ENCODE measurements at places on chromosomes 6 and 20. TPM values are rescaled to one million over a fixed set of nuclear protein-coding genes. Genes with fewer than 3 reads are reported as not detected.

TTK gene
- 11.9 TPM for total RNA-seq

SIRPG gene
- not detected for total RNA-seq

- no peak for DNase-seq
Measured at GRCh38 chr20:3242172-3242692, 3.2 kb upstream of the SLC4A11 start.

DNA sequence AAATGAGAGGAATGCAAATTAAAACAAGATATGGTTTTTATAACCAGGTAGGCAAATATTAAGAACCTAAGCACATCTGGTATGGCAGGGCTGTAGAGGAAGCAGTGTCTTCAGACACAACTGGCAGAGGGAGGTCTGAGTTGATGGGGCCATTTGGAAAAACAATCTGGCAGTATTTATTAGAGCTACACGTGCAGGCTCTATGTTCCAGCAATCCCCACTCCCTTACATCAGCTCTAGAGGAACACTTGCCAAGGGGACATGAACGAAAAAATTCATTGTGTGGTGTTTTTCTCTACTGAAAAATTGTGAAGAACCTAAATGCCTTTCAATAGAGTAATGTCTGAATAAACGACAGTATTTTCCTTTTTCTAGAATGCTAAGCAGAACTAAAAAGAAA, 111.6 kb upstream of the EDN1 start:
- no peak for DNase-seq

DNA sequence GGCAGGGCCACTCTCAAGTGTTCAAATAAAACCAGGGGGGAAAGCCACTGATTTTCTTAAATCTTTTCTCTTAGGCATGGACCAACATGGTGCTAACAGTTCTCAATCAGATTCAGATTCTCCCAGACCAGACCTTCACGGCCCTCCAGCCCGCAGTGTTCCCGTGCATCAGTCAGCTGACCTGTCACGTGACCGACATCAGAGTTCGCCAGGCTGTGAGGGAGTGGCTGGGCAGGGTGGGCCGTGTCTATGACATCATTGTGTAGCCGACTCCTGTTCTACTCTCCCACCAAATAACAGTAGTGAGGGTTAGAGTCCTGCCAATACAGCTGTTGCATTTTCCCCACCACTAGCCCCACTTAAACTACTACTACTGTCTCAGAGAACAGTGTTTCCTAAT, 41.5 kb upstream of the SMIM28 start:
- DNase-seq = no peak

GRCh38 chr6:106677282-106677681, 47.9 kb downstream of the QRSL1 start:
- no peak for DNase-seq

DNA sequence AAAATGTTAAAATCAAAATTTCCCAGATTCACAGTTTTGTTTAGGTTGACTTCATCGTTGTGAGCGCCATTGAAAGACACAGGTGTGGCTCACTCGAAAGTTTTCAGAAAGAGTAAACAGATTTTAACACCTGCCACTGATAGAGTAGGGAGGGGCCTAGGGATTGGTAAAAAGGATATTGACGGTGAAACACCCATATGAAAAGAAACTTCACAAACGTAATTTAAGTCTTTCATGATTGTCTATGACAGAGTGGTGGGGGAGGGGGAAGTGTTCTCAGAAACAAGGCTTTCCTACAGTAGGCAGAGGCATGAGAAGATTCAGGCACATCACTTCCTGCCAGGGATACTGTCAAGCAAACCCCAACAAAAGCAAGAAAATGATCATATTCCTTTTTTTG, 101.4 kb downstream of the PERP start:
- DNase-seq = no peak

DNA sequence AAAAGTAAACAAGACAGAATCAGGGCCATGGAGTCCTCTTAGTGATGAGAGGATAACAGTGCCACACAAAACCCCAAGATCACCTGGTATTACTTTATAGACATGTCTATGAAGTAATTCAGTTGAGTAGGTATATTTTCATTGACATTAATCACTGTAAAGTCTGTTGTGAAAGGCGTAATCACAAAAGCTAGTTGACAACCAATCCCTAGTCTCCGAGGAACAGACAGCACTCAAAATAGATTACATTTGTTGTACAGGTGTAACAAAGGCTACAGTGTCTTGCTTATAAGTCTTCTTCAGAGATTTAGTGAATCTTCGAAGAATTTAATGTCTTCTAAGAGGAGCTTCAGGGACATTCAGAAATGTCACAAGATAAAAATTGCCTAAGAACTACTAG, 120.1 kb downstream of the TMEM200A start:
- DNase-seq = no peak

GRCh38 chr6:167399599-167399998, 74.7 kb downstream of the TTLL2 start:
- DNase-seq = no peak

DNA sequence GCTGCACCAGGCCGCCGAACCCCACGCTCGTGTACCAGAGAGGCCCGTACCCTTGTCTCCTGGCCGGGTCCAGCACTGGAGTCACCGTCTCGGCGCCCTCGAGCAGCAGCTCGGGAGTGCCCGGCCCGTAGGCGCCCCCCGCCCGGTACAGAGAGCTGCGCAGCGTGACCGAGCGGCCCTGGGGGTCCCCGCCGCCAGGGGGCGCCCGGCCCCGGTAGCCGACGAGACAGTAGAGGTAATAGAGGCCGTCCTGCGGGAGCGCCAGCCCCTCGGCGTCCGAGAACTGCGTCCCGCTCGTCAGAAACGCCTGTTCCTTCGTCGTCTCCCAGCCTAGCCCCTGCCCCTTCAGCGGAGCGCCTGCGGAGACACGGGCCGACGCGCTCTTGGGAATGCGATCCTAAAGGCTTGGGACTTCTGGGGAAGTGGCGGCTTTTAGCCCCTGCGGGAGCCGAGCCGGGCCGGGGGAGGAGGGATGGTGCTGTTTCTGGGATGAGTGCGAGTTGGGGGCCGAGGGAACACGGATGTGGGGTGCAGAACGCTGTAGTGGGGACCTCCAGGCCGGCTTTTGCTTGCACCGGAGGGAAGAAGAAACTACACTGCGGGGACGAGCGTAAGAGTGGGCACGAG, 1.3 kb downstream of the LTB start:
- peak; percentile 61 for DNase-seq

DNA sequence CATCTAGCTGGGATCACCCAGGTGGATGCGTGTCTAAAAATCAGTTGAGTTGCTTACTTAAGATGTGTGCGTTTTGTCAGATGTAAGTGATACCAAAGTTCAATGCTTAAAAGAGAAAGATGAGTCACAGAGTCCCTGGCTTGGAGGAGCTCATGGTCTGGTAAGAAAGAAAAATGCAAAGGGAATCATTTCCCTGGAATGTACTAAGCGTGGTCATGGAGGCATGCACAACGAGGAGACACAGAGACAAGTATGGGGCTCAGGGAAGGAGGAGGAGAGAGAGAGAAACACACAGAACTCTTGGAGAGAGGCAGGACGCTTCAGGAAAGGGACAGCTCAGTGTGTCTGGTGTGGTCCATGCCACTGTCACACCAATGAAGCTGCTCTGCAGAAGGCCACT, 186.9 kb upstream of the GMDS start:
- peak; percentile 57 for DNase-seq

DNA sequence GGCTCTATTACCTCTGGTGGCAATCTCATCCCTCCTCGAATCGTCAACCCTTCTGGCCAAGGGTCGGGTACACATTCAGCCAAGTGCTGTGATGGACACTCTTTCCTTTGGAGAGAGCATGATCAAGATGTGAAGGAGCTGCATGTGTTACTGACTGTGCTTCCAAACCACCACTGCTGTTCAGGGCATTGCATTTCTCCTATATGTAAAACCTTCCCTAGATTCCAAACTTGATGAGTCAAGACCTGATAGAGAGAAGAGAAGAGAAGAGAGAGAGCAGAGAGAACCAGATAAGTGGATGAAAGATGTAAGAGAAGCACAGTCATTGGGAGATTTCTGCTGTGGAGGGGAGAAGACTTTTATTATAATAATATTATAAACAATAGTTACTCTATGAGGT, 162.2 kb downstream of the KCNQ5 start:
- DNase-seq = no peak

DNA sequence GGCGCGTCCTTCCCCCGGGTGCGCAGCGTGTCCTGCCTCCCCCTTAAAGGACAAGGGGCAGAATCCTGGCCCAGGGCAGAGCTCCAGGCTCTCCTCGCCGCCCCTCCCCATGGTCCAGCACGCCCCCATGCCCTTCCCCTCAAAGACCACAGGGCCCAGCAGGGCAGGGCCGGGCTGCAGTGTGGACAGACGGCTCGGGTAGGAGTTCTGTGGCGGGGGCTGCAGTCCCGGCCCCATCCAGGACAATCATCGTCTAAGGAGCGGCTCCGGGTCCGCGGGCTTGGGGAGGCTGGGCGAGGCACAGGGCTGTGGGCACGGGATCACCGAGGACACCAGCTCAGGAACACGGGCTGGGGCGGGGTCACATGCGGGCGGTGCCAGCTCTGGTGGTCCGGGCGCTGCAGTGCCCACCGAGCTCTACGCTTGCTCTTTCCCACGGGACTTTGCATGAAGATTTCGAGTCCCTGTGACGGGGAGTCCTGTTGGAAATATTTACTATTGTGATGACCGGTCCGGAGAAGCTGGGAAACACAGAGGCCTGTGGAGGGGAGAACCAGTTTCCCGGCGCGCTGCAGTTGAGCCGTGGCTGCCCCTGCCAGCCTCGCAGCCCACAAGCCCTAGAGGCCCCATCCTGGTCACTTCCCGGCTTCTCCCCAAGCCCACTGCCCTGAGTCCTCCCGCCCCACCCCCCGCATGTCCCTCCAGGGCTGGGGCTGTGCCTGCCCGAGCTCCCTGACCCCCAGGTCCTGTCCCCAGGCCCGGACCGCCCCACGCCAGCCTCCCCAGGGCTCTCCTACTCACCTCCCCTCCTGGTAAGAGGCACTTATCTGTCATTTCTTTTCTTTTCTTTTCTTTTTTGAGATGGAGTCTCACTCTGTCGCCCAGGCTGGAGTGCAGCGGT, 20.6 kb downstream of the SLC17A9 start:
- no peak for DNase-seq

DNA sequence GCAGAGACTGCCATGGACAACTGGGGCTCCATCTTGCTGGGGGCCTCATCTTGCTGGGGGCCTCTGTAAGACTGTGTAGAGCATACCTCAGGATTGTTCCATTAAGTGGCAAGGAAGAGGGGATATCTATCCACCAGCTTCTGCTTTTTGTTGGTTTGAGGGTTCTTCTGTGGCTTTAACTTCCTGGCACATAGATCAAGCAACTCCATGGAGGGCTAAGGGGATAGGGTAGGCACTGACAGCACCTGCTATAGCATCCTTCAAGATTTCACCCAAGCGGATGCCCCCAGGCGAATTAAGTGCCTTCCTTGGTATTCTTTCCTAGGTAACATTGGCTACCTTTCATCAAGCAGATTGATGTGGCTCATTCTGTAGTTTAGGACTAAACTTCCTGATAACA, 3.8 kb upstream of the LRRN4 start:
- no peak for DNase-seq

Measured in MCF 10A (cell line).